ENCODE measurements at places on chromosomes 3 and 15.

DNA sequence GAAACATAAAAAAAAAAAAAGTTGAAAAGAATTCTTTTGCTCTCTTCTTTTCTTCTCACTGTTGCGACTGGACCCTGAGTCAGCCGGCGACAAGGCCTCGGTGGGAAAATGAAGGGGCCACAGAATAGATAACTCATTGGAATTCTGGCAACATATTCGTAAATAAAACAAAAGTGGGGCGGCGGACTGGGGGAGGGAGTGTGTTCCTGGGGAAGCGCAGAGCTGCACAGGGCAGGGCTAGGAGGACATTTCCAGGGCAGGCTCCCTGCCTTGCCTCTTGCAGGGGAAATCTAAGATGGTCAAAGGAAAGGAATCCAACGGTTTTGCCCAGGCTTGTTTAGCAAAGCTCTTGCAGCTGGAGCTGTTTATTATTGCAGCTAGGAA lies 1042.8 kb upstream of the NR2F2 start:
- no peak for DNase-seq

GRCh38 chr15:50124631-50125030 lies 5.6 kb upstream of the ATP8B4 start:
- DNase-seq: no peak

DNA sequence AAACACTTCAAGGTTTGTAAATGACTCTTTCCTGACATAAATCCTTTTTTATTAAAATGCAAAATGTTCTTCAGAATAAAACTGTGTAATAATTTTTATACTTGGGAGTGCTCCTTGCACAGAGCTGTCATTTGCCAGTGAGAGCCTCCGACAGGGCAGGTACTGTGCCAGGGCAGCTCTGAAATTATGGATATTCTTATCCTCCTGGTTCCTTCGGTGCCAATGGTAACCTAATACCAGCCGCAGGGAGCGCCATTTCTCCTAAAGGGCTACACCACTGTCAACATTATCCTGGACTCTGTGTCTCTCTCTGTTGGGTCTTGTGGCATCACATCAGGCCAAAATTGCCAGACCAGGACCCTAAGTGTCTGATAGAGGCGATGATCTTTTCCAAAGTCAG lies 33.0 kb downstream of the CHDH start:
- no peak for DNase-seq

DNA sequence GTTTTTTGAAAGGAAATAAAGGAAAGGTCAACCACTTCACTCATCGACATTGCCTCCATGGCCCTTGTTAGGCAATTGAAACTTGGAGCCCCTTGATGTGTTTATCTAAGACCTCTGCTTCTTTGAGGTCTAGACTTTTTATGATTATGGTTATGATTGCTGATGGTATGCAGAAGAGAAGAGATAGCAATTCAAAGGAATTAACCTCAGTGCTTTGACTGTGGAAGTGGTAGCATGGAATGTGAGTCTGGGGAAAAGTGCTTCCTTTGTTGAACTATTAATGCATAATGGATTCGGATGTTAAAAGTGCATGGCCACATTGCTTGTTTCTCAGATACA lies 46.1 kb downstream of the FNDC3B start:
- DNase-seq: no peak

- no peak for DNase-seq
Observed at GRCh38 chr3:186456731-186457191, 87.4 kb downstream of the CRYGS start.

GRCh38 chr3:127684871-127685707 lies 12.3 kb downstream of the ABTB1 start:
- DNase-seq: no peak

- no peak for DNase-seq
Observed at GRCh38 chr15:67110361-67110781, 45.0 kb downstream of the SMAD3 start.

DNA sequence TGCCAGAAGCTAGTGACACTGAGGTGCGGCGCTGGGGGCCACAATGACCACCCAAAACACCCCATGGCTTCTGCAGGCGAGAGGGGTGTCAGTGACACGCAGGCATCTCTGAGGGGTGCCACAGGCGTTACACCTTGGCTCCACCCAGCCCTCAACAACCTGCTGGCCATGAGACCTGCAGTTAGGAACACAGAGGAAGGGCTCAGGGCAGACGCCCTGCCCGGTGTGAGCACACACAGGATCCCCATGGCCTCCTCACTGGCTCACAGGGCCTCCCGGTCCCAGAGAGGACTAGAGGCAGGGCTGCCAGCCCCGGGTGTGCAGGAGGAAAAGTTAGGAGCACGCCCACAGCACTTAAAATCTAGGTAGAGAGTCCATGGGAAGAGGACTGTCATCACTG lies 35.1 kb downstream of the CYFIP1 start:
- DNase-seq: no peak

- DNase-seq: no peak
Observed at GRCh38 chr3:37217098-37217849, 42.9 kb upstream of the LRRFIP2 start.

DNA sequence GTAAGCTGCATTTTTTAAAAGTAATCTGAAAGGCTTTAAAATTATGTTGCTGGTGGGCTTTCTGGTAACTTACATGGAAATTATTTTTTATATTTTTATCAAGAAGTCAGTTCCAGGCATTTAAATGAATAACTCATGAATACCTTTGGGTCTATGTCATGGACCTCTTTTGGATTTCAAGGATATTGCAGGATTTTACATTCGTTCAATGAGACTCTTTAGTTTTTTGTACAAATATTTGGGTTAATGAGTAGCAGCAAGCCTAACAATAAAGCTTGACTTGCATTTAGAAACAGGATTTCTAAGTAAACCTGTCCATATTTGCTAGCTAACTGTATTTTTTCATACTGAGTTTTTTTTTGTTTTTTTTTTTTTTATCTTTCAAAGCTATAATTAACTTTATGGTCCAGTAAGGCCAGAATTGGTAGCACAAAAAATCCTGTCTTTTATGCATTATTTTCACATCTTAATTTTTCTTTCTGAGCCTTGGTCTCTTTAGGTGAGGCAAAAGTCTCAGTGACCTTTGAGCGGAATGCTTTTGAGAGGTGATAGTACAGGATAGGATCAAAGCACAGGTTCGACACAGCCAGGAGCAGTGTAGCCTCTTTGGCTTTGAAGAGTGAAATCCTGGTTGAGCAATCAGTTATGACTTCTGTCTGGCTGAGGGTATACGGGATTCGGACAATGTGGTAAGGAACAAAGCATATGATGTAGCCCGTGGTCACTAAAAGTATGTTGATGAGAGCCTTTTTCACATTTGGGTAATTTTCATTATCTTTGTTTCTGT lies 4.8 kb downstream of the GPR171 start:
- DNase-seq: no peak

DNA sequence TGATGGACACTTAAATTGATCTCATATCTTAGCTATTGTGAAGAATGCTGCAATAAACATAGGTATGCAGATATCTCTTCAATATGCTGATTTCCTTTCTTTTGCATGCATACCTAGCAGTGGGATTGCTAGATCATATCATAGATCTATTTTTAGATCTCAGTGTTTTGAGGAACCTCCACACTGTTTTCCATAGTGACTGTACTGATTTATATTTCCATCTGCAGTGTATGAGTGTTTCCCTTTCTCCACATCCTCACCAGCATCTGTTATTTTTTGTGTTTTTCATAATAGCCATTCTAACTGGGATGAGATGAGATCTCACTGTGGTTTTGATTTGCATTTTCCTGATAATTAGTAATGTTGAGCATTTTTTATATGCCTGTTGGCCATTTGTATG lies 17.1 kb upstream of the RASA2 start:
- no peak for DNase-seq

DNA sequence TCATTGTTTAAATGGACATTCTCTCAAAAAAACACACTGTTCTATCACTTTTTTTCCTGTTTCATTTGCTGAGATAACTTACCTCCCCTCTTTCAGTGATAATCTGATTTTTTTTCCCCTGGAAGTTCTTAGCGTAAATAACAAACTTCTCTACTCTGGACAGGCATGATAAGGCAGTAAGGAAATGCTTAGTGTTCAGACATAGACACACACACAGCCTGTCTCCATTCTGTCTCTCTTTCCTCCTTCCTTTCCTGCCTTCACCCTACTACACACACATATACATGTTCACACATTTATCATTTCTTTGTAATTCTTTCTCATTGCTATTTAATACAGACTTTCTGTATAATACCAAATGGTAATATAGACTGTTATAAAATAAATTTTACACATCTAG lies 470.8 kb upstream of the ROBO1 start:
- DNase-seq: no peak
